ENCODE measurements at places on chromosomes 3 and 15.

- no peak for DNase-seq
Observed at GRCh38 chr3:113698213-113698742, 1.8 kb upstream of the USF3 start.

DNA sequence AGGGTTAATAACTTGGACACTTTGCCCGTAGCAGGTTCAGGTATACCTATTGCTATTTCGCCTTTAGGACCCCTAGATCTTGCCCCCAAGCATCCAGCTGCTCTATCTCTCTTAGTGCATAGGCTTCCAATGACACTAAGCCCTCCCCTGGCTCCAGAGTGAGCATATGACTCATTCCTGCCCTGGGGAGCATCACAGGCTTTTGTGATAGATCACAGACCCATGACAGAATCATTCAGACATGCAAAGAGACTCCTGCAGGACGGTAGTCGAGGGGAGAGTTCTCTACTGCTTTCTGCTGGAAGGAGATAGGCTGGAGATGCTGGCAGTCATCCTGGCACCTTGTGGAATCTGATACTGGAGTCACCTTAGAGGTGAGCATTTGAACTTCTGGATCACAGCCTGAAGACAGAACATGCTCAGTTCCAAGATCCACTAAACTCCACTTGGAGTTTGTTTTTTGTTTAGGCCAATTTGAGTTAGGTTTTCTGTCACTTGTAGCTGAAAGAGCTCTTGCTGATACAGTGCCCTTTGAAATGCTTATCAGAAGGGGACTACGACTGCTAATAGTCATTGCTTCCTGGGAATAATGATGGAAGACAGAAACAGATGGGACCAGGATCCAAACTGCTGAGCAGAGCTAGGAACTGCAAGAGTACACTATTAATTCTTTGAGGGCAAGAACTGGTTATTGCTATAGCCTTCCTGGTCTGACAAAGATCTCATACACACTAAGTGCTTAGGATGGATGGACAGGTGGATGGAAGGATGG lies 11.0 kb downstream of the LYSMD2 start:
- no peak for DNase-seq

GRCh38 chr15:97652700-97653167 lies 307.8 kb upstream of the ARRDC4 start:
- no peak for DNase-seq

- no peak for DNase-seq
Observed at GRCh38 chr3:44862226-44862637, 520 bp downstream of the TMEM42 start.

DNA sequence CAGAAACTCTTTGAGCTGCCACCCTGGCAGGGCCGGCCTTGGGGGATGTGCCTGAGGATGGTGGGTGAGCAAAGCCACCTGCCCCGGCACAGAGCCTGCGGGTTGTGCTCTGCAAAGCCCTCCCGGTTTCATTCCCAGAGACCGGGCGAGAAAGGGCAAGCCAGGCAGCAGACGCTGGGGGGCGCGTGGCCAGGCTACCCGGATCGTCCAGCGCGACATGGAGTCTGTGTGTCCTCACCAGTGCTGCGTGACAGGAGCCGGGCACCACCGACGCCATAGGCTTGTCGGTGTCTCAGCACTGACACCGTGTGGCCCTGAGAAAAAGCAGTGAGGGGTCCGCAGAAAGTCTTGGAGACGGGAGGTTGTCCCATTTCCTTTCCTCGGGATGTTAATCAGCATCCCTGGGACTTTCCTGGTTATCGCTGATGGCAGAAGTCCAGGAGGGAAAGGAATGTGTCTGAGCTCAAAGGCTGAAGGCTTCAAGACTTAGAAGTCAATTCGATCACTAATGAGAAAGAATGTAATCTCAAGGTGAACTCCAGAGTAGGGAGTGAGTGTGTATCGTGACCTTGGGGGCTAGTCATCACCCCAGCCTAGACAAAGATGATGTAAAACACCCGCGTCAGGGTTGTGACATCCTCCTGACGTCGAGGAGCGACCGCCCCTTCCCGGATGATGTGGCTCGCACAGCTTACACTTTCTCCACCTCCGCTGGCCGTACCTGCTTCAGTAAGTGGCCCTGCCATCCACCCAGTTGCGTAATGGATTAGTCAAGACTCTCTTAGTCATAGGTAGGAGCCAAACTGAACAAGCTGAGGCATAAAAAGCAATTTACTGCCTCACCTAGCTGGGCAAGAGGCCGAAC lies 36.3 kb upstream of the PLA2G4E start:
- DNase-seq: peak; percentile 48

GRCh38 chr3:51712963-51713362 lies 6.1 kb downstream of the GRM2 start:
- DNase-seq: no peak
